GM10248 (cell line): ENCODE measurements at places on chromosomes 12 and 14.

GRCh38 chr14:38282936-38283335, 27.0 kb upstream of the CLEC14A start:
- no peak for DNase-seq

- DNase-seq, result peak; percentile 77
Observed at GRCh38 chr14:68210729-68211299, 391.2 kb downstream of the RAD51B start.

DNA sequence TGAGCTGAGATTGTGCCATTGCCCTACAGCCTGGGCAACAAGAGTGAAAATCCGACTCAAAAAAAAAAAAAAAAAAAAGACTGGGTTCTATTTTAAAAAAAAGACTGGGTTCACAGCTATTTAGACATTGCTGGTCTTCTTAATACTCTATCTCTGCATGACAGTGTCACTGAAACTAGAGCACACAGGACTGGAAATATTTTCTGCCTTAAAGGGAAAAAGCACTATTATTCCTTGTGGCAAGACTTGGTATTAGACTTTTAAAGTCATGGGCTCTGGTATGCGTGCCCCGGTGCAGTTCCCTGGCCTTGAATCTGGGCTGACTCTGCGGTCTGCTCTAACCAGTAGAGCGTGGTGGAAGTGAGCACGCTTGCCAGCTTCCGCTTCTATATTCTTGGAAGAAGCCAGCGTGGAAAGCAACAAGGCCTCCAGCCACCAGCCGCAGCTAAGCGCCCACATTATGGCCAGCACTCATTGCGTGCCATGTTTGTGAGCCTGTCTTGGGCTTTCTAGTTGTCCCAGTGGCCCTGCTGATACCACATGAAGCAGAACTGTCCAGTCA, 31.3 kb downstream of the PRKAB1 start:
- DNase-seq, result no peak

- DNase-seq, result peak; percentile 84
Observed at GRCh38 chr14:103527408-103528145, 1.4 kb upstream of the TRMT61A start.

DNA sequence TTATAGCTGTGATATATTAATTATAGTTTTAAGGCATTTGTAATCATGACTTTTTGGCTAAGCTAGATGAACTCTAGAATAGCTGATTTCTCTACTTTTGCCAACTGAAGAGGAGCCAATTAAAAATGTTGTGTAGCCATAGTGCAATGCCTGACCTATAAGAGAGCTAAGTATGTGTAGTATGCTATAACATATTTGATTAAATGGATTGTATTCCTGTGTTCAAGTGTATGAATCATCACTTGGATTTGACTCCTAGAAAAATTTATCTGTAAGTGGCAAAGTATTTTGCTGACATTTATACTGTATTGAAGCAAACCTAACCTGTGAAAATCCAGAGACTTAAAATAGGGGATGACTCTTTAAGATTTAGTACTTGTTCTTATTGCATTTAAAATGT, 34.2 kb downstream of the PCNX4 start:
- no peak for DNase-seq

DNA sequence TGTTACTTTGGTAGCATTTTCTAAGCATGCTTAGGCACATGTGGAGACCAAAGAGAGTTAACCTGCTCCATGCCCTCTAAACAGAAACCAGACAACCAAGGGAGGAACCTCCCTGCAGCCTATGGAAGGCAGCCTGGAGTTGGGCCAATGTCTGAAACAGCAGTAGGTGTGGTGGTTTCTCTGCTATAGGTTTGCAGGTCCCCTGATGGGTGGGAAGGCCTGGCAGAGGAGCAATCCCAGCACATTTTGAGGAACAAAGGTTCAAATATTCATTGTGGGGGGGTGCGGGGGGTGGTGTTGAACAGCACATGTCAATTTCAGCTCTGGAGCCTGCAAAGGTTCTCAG, 65.4 kb downstream of the DACT1 start:
- DNase-seq, result no peak

- no peak for DNase-seq
Observed at GRCh38 chr12:52907092-52907810, 2.4 kb upstream of the KRT8 start.

GRCh38 chr12:76531056-76531455, 28.5 kb downstream of the OSBPL8 start:
- DNase-seq, result no peak

- DNase-seq, result peak; percentile 29
Observed at GRCh38 chr12:47317175-47317915, 237.6 kb upstream of the AMIGO2 start.

GRCh38 chr14:71130491-71131179, 223.4 kb downstream of the PCNX1 start:
- DNase-seq, result no peak

GRCh38 chr12:62714774-62715721, 219.9 kb downstream of the PPM1H start:
- no peak for DNase-seq

GRCh38 chr12:93144109-93144508, 215.0 kb upstream of the EEA1 start:
- no peak for DNase-seq

GRCh38 chr14:91866511-91867295, 633 bp downstream of the TC2N start:
- no peak for DNase-seq

GRCh38 chr14:88562532-88562830, 356 bp upstream of the ZC3H14 start:
- no peak for DNase-seq

- no peak for DNase-seq
Observed at GRCh38 chr14:22901799-22902198, 17.1 kb downstream of the RBM23 start.

- DNase-seq, result no peak
Observed at GRCh38 chr14:41875116-41875515, 268.4 kb downstream of the LRFN5 start.

GRCh38 chr12:31560516-31560915, 30.4 kb downstream of the DENND5B start:
- no peak for DNase-seq

DNA sequence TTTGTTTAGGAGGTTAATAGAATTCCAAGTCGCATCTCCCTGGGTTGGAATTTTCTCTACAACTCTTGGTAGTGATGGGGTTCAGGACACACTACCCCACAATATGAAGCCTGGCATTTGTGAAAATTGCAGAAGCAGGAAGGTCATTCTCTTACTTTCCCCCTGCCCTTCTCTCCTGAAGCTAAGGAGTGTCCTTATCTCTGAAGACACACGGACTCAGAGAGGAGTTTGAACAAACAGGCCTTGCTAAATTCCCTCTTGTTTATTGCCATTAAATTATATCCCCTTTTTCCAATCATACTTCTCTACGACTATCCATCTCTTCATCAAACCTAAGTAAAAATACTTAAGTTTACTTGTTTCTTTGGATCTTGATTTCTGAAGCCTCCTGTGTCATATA, 443.0 kb downstream of the RAD51B start:
- no peak for DNase-seq

DNA sequence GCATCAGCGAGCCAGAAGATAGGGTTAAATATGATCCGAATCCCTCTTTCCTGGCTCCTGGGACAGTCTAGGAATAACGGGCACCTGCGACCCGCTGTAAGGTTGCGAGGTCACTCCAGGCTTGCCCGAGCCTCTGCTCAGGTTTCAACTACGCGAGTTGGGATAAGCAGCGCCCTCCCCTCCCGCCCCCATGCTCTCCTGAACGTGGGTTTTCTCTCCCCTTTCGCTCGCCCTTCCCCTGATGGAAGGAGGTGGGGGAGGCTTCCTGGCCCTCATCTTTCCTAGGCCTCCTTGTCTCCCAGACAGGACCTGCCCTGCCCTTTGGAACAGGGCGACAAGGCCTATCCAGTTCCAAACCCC, 753 bp upstream of the ATP5MC2 start:
- DNase-seq, result peak; percentile 44

DNA sequence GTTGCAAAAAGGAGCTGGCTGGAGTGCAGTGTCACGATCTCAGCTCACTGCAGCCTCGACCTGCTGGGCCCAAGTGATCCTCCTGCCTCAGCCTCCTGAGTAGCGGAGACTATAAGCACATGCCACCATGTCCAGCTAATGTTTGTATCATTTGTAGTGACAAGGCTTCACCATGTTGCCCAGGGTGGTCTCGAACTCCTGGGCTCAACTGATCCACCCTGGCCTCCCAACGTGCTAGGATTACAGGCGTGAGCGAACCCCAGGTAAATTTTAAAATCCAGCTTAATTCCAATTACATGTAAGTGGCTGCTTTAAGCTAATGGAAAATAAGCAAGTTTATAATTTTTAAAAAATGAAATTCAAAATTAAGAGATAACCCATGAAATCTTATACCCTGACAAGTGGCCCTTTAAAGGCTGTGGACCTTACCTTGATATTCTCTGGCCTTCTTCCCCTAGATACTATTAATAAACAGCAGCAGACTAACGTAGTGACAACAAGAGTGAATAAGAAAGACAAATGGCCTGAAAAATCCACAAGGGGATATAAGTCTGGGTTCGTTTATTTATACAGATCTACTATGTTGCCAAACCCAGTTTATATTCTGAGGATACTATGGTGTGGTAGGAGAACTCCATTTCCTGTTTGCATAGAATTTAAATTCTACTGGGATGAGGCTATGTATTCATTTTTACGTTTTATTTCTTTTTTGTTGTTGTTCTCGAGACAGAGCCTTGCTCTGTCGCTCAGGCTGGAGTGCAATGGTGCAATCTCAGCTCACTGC, 25.6 kb upstream of the SLC2A3 start:
- no peak for DNase-seq

DNA sequence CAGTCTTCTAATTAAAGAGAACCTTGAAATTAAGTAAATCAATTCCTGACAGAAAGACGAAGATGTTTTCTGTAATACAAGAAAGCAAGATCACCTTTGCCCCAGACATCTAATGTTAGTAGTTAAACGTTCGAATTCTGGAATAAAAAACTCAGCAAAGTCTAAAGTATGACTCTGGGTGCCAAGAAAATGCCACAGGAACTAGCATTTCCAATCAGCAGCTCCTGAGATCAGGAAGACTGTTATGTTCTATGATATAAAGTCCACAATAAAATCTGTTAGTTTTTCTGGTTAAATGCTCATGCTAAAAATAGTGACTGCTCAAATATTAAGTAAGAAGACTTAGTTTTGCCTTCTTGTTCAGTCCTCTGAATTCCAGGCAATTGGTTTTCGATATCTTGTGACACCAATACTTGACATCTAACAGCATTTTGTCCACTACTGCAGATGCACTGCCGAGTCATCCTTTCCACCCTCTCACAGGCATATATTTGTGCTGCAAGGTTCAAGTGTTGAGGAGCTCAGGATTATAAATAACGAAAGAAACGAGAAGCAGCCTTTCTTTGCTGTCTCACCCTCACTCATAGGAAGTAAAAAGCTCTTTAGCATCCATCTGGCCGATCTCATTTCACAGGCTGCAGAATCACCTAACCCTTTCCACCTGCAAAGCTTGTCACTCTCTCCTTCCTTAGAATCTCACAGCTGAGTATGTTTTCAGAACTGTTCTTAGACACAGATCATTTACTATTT, 32.0 kb downstream of the SSH1 start:
- peak; percentile 65 for DNase-seq

DNA sequence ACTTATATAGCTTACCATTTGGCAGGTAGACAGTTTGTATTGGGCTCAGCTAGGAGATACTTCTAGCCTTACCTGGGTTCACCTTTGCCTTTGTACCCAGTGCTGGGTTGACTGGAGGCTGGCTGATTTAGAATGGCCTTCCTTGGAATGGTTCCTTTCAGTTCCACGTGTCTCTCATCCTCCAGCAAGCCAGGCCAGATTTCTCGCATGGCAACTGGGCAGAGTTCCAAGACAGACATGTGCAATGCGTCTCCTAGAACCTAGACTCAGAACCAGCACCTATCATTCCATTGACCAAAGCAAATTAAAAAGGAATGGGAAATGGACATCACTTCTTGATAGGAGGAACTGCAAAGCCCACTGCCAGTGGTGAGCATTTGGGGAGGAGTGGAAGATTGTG, 79.1 kb upstream of the BDKRB2 start:
- no peak for DNase-seq

DNA sequence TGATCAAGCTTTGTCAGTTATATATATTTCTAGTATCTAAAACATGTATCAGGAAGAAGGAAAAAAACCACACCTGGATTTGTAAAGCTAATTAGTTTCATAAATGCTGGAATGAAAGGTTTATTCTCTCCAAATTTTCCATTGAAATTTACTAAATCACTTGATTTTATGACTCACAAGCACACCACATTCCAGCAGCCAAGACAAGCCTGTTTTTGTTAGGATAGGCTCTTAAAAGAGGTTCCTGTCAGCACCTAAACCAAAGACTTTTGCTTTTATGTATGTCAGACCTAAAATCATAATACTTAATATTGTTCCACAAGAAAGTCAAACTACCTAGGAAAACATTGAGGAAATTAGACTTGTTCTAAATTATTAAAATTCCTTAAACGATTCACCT, 85.3 kb upstream of the PAWR start:
- DNase-seq, result no peak

DNA sequence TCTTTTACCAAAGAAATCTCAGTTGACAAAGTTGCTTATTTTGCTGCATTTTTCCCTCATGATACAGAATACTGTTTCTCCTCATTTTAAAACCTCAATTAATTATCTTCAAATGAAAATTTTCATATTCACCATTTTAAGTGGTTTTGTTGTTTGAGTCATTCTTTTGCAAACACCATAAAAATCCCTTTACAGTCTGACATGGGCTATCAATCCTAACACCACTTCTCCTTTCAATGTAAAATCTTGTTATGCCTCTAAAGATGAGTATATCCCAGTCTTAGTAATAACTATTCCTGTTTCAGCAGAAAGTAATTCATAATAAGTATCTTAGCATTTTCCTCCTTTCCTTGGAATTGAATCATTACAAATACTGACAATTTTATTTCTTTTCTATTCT, 192.2 kb downstream of the SYT1 start:
- no peak for DNase-seq

DNA sequence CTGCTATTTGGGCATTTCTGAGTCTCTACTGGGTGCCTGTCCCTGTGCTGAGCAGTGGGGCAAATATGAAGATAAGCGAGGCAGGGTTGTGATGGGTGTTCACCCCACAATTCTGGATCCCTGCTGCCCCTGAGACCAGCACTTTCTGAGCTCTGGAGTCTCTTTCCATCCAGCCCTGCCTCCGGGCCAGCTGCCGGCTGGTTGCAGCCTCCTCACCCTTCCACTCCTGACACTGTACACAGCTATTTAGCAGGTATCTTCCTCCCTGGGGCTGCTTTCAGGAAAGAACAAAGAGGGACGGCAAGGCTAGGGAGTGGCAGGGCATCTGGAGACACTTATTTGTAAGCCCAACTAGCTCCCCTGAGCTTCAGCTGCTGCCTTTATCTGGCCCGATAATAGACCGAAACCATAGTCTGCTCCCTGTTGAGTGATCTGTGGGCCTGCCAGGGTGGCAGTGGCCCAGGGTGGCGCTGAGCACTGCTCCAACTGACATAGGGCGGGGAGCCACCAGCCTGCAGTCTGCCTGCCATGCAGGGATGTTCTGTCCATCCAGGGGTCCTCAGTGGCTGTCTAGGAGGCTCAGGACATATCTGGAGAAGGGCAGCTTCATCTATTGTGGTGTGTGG, 7.6 kb upstream of the KRT80 start:
- no peak for DNase-seq

GRCh38 chr12:87861791-87862190, 167.4 kb downstream of the C12orf50 start:
- no peak for DNase-seq
